Mammary epithelial cell (primary cell): ENCODE measurements at places on chromosomes 5 and 9.

DNA sequence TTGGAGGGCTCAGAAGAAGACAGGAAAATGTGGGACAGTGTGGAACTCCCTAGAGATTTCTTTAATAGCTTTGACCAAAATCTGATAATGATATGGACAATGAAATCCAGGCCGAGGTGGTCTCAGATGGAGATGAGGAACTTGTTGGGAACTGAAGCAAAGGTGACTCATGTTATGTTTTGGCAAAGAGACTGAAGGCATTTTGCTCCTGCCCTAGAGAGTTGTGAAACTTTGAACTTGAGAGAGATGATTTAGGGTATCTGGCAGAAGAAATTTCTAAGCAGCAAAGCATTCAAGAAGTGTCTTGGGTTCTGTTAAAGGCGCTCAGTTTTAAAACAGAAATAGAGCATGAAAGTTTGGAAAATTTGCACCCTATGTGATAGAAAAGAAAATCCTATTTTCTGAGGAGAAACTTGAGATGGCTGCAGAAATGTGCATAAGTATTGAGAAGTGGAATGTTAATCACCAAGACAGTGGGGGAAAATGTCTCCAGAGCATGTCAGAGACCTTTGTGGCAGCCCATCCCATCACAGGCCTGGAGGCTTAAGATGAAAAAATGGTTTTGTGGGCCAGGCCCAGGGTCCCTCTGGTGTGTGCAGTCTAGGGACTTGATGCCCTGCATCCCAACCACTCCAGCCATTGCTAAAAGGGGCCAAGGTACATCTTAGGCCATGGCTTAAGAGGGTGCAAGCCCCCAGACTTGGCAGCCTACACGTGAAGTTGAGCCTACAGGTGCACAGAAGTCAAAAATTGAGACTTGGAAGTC is 463.7 kb upstream of the TLE4 start:
- no peak for DNase-seq

GRCh38 chr9:81145331-81145963 is 543.9 kb downstream of the TLE1 start:
- no peak for DNase-seq

GRCh38 chr5:61625137-61625561 is 293.1 kb downstream of the ZSWIM6 start:
- DNase-seq = no peak

GRCh38 chr5:145598184-145598583 is 237.0 kb downstream of the PRELID2 start:
- DNase-seq = no peak

GRCh38 chr5:115458416-115458815 is 86.2 kb downstream of the FEM1C start:
- no peak for DNase-seq

DNA sequence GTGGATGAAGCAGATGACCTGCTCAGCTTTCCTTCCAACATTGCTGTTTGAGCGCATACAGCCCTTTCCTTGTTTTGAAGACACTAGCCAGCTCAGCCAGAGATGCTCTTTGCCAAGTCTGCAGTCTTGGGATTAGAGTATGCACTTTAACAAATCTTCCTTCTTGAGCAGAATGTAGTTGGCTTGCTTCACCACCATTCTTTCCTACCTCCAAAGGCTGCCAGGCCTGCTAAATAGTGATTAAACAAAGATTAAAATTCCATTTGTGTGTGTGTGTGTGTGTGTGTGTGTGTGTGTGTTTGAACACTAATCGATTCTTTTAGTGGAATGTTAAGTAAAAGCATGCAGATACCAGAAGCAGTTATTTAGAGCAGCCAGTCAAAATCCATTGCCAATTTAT is 97.6 kb downstream of the GALNT10 start:
- DNase-seq = no peak

DNA sequence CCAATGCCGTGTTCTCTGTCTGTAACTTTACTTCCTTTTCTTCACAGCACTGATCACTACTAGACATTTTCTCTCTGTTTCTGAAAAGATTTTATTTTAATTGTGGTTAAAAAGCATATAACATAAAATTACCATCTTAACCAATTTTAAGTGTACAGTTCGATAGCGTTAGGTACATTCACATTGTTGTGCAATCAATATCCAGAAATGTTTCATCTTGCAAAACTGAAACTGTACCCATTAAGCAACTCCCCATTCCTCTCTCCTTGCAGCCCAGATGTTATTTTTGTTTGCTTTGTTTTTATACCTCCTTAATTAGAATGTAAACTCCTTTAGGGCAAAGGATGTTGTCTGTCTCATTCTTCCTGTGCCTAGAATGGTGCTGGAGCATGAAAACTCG is 47.5 kb downstream of the COL27A1 start:
- DNase-seq = peak; percentile 19

GRCh38 chr9:653856-654387 is 187.6 kb upstream of the DMRT1 start:
- DNase-seq = no peak

- no peak for DNase-seq
Observed at GRCh38 chr5:144093868-144094267, 76.6 kb downstream of the YIPF5 start.

- no peak for DNase-seq
Observed at GRCh38 chr9:134558124-134558905, 83.3 kb upstream of the COL5A1 start.

GRCh38 chr5:107779437-107779836 is 108.7 kb upstream of the EFNA5 start:
- no peak for DNase-seq

DNA sequence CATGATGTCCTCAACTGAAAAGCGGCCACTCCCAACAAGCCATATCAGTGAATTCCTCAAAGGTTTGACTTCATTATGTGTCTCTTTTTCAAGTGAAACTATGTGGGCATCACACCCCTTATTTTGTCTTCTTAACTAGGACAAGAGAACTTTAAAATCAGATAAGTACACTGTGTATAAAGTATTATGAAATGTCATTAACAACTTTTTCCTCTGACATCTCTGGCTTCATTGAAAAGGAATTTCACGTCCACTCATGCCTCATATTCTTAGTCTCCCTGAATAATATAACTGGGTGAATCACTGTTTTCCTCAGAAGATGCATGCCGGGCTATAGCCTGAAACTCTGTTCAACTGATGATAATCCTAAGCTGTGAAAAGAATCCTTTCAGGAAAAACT is 415.8 kb downstream of the ACTL7B start:
- DNase-seq = peak; percentile 77

DNA sequence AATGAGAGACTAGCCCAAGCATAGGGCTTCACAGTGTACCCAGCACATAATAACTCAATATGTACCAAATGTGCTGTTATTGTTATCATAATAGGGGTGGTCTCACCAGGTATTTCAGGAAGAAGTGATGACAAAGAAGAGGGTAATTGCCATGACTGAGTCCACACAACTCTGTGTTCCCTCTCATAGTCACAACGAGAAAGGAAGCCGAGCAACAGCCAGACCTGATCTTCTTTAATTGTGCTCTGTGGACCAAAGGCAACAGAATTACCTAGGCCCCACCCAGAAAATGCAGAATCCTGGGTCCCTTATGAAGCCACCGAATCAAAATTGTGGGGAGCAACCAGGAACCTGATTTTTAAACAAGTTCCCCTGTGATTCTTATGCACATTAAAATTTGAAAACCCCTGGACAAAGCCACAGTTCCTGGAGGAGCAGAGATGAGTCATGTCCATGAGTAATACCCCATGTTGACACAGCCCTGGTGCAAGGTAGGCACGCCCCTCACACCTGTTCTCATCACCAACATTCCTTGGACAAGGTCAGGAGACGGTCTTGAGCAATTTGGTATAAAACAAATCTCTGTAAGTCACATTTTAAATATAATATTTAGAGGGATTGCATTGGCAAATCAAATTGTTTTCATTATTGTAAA is 5.2 kb downstream of the FGF1 start:
- peak; percentile 96 for DNase-seq

- DNase-seq = no peak
Observed at GRCh38 chr5:154254896-154255295, 64.4 kb downstream of the GALNT10 start.

GRCh38 chr5:33479311-33479710 is 38.5 kb downstream of the TARS1 start:
- no peak for DNase-seq

DNA sequence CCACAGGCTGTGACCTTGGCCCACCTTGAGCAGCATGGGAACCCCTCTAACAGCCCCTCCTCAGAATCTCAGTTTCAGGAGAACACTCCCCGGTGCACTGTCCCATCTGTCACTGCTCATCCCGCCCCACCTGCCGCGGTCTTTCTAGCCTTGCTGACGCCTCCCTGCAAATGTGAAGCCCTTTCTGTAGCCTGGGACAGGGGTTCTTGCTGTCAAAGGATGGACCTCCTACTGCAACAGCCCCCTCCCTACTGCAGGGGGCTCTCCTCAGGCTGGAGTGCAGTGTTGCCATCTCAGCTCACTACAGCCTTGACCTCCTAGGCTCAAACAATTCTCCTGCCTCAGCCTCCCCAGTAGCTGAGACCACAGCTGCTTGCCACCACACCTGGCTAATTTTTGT is 20.0 kb downstream of the OR2V1 start:
- DNase-seq = no peak

DNA sequence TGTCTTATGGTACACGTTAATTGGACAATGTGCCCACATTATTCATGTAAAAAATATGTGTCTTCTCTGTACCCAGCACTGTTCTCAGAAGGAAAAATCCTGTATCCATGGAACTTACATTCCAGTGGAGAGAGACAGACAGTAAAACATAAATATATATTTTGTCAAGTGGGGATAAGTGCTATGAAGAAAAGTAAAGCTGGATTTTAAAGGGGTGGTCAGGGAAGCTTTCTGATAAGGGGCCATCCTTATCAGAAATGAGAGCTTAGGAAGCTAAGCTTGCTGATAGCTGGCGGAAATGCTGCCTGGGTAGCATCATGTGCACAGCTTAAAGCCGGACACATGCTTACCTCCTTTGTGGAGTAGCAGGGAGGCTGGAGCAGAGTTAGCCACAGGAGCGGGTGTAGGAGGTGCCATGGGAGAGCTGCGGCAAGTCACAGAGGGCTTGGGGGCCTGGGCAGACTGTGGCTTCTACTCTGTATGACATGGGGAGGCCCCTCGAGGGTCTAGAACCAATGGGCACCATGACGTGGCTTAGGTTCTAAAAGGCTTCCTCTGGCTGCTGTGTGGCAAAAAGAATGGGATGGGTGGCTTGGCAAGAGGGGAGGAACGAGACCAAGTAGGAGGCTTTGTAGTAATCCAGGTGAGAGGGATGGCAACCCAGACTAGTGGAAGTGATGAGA is 141.7 kb downstream of the FGF1 start:
- DNase-seq = no peak

DNA sequence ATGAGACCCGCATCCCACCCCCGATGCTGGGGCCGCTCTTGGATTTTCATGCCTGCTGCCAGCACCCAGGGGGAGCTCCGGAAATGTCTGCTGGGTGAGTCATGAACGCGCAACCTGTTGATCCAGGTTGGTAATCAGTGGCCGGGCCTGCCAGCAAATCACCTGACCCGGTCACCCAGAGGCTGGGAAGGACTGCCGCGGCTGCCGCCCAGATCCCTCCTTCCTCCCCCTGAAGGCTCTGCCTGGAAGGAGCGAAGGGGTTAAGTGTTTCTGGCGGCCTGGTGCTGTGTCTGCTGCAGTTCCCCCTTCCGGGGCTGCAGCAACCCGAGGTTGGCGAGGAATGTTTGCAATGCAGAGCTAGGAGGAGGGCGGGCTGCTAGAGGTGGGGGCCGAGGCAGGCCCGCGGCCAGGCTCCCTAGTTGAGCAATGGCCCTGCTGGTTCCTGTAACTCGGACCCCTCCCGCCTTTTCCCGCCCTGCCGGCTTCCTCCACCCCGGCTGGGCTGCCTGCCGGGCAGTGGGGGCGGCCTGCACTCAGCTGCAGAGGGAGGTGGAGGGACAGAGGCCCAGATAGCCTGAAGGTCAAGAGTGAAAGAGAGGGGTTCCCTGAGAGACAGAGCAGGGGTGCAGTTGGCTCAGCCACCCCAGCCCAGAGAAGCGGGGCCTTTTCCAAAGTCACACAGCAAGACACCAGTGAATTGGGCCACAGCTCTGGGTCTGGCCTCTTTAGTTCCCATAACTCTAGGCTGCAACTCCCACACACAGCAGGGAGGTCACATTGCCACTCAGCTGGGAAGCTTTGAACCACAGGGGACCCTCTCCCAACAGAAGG is 156.3 kb upstream of the IER5L start:
- peak; percentile 97 for DNase-seq

GRCh38 chr9:73143711-73144328 is 7.8 kb upstream of the ANXA1 start:
- DNase-seq = peak; percentile 83

DNA sequence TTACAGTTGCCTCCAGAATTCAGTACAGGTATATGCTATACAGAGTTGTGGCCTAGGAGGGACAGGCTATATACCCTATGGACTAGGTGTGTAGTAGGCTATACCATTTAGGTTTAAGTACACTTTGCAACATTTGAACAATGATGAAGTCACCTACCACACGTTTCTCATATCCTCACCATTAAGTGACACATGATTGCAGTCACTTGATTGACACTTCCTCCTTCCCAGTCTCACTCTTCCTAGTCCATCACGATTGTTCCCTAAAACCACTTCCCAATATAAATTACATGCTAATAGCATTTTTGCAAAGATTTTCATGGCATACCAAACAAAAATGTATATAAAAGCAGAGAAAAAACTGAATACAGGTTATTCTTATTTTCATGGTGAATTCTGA is 312.2 kb downstream of the EPB41L4A start:
- no peak for DNase-seq

DNA sequence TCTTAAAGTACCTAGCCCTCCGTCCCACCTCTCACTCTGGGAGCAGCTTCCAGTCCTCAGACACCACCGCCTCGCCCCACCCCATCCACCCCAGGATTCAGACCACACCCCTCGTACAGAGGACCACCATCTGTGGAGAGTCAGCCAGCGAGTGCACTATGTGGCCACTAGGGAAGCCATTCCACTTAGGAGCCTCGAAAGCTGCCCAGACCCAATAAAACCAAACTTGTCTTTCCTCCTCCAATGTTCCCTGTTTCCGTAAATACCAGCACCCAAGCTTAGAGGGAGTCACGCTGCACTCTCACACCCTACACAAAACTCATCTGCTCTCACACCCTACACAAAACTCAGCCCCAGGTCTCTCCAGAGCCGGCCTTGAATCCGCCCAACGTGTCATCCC is 1.9 kb downstream of the GCNT4 start:
- no peak for DNase-seq

DNA sequence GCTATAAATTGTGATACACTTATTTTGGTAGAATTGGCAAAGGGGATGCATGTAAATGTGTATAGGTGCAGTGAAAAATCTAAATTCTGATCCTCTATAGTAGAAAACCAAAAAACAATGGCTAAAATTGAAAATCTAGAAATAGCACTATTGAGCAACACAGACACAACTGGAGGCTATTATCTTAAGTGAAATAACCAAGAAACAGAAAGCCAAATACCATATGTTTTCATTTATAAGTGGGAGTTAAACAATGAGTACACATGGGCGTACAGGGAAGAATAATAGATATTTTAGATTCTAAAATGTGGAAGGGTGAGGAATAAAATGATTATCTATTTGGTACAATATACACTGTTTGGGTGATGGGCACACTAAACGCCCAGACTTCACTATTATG is 183.2 kb upstream of the TUSC1 start:
- DNase-seq = no peak
